Peyer's patch (tissue), 4 donors: ENCODE measurements at places on chromosomes 1 and 21.

DNA sequence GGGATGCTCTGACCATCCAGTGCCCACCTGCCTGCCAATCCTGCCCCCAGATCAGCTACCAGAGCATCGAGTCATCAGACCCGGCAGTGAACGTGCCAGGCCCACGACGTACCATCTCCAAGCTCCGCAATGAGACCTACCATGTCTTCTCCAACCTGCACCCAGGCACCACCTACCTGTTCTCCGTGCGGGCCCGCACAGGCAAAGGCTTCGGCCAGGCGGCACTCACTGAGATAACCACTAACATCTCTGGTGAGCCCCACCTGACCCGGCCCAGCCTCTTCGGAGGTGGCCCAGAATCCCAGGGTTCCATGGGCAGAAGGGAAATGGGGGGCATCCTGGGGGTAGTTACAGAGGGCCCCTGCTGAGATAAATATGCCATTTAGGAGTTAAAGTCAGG is 43.1 kb downstream of the PTPRU start:
- DNase-seq: no peak

GRCh38 chr1:102580806-102581205 is 527.5 kb downstream of the COL11A1 start:
- no peak for DNase-seq

DNA sequence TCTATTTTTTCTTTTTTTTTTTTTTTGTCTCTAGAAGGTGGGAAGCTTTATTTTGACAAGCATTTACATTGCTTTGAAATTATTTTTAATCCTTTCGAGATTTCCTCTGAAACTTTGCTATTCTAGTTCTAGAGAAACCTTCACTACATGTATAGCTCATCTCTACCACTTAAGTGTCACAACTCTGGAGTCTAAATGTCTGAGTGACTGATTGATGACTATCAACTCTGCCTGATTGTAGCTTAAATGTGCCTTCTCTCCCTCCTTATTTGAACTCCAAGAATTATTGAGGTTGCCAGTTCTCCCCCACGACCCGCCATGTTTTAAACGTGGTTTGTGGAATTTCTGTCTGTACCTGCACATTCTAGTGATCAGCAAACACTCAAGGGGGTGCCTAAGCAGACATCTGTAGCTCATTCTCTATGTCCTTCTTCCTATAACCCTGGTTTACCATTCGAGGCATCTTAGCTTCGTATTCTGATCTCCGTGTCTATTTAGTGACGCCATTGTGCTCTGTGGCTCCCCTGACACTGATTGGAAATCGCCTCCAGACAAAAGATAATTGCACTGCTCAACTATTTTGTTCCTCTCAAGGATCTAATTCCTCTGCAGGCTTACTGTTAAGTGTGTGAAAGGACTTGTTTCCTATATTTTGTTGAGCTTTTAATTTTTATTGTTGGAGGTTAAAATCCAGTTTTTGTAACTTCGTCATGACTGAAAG is 1570.6 kb downstream of the BRINP3 start:
- no peak for DNase-seq

GRCh38 chr1:166925810-166926478 is 49.4 kb downstream of the ILDR2 start:
- DNase-seq: no peak

- no peak for DNase-seq
Observed at GRCh38 chr1:213828867-213829266, 158.9 kb upstream of the PROX1 start.

DNA sequence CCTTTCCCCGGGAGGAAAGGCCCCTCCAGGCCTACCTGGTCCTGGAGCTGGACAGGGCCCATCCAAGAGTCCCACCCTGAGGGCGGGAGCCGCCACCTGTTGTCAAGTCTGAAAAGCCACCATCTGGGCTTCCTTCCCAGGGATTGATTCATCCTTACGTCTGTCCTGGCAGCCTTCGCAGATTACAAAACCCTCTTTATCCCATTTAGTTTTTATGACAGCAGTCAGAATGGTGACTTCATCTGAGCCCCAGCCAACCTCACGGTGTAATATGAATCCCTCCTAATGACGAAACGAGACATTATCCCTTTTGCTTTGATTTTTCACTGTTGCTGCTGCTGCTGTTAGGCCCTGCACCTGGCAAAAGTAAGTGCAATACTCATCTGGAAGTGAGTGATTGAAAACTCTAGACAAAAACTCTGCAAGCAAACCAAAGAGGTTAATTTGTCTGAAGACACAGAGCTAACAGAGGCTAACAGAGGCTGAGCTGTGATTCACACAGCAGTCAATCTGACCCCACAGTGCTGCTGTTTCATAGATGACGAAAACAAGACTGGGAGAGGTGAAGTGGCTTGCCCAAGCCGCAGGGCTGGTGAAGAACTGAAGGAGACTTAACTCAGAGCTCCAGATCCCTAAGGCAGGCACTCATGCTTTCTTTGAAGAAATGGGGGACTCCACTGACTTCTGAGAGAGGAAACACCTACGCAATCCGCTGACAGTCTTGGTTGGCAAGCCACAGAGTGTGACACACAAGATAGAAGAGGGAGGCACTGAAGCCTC is 30.0 kb upstream of the S100A7 start:
- DNase-seq: peak; percentile 78

DNA sequence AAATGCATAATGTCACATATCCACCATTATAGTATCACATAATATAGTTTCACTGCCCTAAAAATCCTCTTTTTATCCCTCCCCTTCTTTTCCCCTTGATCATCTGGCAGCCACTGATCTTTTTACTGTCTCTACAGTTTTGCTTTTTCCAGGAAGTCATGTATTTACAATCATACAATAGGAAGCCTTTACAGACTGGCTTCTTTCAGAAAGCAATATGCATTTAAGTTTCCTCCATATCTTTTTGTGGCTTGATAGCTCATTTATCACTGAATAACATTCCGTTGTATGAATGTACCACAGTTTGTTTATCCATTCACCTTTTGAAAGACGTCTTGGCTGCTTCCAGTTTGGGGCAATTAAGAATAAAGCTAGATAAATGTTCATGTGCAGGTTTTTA is 14.3 kb upstream of the WDTC1 start:
- no peak for DNase-seq

- peak; percentile 60 for DNase-seq
Observed at GRCh38 chr21:46099476-46099875, 1.6 kb downstream of the COL6A2 start.

- DNase-seq: no peak
Observed at GRCh38 chr1:159068886-159069285, 7.7 kb downstream of the AIM2 start.

DNA sequence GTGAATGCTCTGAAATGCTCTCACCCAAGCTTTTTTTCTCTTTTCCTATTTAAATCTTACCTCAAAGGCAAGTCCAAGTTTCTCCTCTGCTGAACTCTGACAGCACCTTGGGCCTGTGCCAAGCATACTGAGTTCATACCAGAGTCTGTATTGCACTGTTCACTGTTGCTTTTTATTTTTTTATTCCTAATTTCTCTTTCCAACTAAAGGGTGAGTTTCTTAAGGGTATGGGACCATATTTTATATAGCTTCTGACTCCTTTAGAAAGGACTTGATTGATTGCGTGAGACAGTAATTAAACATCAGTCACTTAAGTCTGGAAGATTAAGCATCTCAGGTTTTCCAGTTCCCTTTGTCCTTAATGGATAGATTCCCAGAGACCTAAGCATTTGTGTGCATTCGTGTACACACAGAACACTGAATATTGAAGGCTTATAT is 69.9 kb downstream of the CACHD1 start:
- peak; percentile 25 for DNase-seq

GRCh38 chr1:111582644-111583618 is 36.7 kb upstream of the RAP1A start:
- no peak for DNase-seq

DNA sequence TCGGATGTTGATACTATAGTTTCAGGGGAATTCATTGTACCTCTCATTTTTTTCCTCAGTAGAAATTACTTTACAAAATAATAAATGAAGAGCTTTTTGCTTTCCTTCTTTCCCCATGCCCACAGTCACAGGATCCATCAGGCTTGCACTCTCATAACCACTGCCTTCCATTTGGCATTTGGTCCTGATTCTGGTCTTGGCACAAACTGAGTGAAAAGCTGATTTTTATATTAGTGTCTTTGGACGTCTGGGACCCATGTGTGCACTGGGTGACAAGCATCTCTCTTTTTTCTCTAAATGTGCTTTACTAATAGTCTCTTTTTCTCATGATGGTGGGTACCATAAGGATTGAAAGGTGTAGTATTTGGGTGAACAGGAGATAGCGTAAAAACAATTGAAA is 2.8 kb downstream of the ELAVL4 start:
- DNase-seq: no peak

- DNase-seq: no peak
Observed at GRCh38 chr1:195516036-195516435, 1092.2 kb downstream of the KCNT2 start.

DNA sequence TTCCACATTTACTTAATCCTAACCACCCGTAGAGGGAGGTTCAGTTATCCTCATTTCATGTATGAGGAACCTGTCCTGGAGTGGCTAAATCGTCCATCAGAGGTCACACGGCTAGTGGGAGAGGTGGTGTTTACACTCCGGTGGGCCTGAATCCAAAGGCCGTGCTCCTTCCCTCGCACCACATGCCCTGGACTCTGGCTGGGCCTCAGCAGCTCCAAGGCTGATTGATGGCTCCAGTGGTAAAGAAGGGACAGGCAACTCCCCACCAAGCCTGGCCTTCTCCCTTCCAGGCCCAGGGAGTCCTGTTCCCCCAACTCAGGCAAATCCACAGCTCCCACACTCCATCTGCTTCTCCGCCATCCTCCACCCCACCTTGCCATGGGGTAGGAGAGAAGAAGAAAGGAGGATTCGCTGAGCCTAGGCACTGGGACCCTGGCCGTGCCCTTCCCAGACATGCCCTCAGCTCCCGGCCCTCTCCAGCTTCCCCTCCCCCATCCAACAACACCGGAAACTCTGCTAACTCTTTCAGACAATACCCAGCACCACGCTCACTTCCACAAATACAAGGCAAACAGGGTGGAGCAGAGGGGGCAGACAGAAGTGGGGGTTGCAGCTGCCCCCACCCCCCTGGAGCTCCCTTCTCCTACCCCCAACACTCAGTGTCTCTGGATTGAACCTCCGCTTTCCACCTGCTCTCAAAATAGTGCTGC is 10.9 kb downstream of the ARHGEF2 start:
- peak; percentile 60 for DNase-seq

DNA sequence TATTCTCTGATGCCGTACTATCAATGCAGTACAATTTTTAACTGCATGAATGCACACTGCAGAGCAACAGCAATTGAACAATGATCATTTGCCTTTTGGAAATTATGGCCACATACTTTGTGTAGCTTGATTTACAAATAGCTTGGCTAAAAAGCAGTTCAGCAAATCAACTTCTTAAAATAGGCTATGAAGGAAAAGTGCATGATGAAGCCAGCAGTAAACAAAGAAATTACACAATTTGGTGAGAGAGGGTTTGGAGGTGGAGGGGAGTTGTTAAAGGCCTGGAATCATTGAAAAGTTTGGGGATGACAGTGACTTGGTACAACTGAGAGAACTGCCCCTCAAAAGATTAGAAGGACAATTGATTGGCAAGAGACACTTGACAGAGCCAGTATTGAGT is 6.5 kb downstream of the PIGM start:
- DNase-seq: no peak

DNA sequence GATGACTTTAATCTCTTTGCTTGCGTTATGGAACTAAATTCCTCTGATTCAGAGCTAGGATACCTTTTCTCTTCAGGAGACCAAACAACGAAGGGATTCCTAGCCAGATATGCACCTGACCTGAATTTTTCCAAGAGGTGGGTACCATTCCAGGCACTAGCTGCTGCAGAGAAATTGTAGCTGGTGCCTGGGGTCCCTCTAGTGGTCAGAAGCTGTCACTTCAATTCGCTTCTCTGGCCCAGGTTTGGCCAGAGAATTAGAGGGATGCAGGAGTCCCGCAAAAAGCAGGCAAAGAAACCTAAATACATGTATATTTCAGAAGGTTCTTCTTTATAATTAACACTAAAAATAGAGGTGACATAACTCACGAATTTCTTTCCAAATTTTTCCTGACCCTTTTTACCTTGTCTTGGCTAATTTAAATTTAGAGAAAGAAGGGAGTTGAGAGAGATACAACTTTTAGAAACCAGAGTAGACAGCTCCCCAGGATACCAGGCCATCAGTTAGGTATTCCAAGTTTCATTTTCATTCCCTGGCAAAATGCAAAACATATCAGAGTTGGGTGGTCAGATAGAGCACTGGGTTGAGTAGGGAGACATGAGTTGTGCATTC is 9.6 kb downstream of the ACKR1 start:
- peak; percentile 67 for DNase-seq

GRCh38 chr1:48701445-48701844 is 75.2 kb downstream of the BEND5 start:
- no peak for DNase-seq

- no peak for DNase-seq
Observed at GRCh38 chr1:6012529-6013318, 20.5 kb upstream of the NPHP4 start.

DNA sequence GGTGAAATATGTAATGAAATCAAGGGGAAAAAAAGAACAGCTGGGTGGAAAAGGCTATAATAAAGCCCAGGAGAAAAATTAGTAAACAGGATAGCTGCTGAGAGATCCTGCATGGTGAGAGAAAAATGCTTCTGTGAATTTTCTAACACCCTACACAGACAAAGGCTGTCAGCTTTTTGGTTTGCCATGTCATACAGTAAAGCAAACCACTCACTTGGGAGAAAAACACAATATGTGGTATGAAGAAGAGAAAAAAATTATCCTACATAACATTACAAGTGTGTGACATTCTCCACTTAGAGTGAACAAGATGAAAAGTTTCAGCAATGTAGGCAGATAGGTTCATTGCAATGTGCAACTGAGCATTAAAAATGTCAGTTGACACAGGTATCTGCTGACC is 133.6 kb downstream of the PLPPR4 start:
- no peak for DNase-seq

DNA sequence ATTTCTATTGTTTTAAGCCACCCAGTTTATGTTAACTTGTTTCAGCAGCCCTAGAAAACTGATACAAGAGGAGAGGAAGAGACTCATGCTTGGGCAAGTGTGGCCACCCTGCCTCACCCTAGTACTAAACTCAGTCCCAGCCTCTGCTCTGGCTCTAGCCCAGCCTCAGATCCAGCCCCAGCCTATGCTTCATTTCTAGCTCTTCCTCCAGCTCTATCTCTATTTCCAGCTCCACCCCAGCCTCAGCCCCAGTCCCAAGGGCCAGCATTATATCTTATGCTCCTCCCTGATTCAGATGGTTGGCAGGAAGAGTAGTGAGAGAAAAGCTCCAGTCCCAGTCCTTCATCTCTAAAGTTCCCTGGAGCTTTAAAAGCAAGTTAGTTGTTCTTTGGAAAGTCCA is 535.5 kb downstream of the PTPRC start:
- DNase-seq: no peak

- no peak for DNase-seq
Observed at GRCh38 chr21:35007348-35007747, 41.8 kb downstream of the RUNX1 start.

- no peak for DNase-seq
Observed at GRCh38 chr1:185672719-185673360, 61.4 kb upstream of the HMCN1 start.

DNA sequence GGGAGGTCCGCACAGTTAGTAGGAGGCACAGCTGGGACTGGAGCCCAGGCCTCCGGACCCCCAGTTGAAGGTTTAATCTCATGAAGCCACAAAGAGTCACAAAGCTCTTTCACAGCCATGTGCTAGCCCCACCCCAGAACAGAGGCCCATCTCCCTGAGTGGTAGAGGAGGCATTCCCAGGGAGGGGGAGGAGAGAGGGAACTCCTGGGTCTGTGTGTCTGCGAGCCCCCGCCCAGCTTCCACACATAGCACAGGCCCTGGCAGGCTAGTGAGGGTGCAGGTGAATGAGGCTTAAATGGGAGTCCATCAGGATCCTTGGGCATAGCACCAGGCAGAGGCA is 197.8 kb downstream of the MATN1 start:
- DNase-seq: no peak
